ENCODE measurements at places on chromosomes 7 and 10.
A peak's percentile ranks its signal among the peaks of the same experiment; 100 is the strongest.

DNA sequence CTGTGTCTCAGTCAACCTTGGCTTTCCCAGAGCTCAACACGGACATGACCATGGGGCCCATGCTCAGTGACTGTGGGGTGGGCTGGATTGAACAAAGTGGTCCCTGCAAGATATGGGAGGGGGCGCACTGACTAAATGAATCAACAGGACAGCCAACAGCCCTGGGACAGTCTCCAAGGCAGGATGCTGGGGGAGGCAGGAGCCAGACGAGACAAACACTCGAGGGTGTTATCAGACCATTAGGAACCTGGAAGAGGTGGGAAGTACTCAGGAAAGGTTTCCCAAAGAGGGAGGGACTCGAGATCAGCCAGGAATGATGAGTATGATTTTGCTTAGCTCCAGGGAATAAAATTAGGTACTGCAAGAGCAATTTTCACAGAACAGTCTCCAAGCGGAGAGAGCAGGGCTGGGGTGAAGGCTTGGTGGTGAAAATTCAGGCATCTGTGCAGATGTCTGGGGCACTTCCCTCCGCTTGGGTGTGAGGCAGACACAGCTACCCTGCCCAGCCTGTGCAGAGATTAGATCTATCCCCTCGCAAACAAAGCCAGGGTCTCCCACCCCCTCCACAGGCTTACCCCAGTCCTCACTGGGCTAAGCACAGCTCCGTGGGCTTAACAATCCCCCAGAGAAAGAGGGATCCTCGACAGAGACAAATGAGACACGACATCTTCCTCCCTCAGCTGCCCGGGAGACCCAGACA, 261.1 kb upstream of the ZMIZ1 start:
- no peak for DNase-seq

GRCh38 chr10:17066807-17067206, 62.8 kb downstream of the CUBN start:
- no peak for DNase-seq

DNA sequence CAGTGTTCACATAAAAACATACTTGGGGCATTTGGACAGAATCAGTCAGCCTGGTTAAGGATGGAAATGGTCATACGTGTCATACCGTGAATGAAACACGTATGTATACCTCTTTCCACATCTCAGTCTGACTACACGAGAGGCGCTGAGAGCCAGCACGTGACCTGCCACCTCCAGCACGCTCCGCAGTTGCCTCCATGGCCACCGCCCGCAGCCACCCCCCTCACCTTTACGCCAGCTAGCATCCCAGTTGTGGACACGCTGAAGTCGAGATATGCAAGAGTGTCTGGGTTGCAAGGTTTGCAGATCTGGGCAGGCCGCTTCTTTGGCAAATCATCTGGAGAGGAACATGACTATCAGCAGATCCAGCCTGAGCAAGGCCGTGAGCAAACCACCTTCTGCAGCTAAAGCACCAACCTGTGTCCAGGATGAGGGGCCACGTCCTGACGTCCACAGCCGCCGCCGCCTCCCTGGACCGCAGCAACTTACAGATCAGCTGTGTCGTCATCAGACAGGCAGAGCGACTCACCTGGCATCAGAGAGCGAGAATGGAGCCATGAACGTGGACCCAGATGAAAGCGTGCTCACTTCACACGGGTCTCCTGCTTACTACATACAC, 209.4 kb downstream of the ZMYND11 start:
- DNase-seq = no peak

GRCh38 chr7:16668978-16669377, 23.0 kb downstream of the BZW2 start:
- DNase-seq = no peak

DNA sequence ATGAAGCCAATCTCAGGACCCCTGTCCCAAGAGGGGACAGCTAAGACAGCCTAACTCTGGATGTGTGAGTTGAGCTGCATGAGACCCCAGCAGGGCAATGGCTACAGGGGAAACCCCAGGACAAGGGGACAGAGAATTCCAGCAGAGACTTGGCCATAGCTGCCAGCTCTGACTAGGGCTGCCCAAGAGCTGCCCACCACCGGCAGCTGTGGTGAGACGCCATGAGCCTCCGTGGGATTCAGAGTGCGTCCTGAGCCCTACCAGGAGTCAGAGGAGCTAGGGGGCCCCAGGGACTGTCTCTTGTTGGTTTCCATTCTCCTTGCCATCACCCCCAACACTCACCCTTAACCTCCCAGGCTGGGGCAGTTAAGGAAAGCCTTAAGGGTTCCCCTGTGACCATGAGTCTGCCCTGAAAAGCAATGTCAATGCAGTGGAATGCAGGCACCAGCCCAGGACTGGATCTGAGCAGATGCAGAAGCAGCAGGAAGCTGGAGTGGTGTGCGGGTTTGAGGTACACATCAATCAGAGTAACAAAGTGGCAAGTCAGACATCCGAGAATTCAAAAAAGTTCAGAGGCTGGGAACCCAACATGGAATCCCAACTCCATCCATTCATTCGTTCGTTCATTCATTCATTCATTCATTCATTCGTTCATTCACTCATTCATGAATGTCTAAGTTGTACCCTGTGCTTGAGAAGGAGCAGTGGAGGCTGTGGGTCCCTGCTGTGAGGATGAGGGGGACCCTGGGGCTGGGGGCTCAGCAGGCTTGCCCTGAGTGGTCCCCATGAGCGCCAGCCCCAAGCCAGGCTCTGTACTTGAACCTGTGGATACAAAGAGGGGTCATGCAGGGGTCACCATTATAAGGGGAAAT, 52.9 kb downstream of the C10orf120 start:
- DNase-seq = no peak

DNA sequence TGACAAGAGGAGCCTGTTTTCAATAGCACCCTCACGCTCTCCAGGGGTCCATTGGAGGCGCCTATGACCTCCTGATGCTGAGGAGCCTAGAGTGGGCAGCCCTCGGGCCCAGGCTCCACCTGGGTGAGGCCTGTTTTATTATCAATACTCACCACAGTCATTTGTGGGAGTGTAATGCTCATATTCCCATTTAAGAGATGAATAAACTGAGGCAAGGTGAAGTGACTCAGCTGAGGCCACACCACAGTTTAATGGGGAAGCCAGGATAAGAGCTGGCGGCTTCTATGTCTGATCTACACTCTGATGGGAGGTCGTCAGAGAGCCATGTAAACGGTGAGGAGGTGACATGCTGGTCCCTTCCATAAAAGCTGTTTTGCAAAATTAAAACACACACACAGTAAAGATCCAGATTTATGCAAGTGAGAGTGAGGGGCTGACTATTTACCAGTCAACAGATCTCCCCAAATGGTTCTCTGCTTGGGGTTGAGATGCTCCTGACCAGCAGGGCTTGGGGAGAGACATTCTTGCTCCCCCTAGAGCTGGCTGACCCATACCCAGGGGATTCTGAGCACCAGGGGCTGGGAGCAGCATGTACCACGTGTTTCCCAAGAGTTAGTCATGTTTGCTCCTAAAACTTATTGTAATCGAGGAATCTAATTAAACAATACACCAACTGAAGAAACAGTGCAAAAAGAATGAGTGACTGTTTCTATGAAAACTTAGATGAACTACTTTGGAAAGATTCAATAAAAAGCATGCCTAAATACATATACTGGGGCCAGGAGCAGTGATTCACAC, 81.0 kb upstream of the INSIG1 start:
- DNase-seq = no peak

GRCh38 chr7:43105521-43106120, 6.8 kb upstream of the HECW1 start:
- peak; percentile 45 for DNase-seq

- DNase-seq = no peak
Observed at GRCh38 chr7:4957847-4958476, 1.0 kb downstream of the MMD2 start.

DNA sequence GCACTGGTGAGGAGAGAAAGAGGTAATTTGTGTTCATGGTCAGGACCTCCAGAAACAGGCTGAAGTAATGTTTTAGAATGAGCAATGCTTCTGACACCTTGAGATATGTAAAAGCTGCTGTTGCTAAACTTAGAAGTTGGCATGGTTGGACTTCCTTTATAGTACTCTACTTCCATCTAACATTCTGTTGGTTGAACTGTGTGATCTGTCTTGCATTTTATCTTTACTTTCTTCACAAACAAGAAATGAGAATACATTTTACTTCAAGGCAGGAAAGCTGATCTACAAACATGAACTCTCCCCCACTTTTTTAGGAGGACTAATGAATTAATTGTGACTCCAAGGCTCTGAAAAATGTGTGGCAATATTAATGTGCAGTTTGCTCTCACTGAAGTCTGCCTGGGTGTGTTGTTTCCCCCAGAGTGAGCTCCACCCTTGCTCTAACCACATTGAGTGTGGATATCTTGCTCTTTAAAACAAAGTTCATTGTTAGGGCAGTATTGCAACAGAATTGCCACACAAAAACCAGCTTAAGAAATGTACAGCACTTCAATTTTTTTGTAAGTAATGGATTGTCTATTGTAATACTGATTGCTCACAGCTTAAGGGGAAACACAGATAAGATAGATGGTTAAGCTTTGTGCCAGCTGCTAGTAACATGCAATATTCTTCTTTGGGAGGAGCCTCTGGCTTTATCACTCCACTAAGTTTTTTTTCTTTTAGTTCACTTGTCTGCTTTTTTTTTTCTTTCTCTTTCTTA, 69.0 kb downstream of the ADD3 start:
- no peak for DNase-seq

DNA sequence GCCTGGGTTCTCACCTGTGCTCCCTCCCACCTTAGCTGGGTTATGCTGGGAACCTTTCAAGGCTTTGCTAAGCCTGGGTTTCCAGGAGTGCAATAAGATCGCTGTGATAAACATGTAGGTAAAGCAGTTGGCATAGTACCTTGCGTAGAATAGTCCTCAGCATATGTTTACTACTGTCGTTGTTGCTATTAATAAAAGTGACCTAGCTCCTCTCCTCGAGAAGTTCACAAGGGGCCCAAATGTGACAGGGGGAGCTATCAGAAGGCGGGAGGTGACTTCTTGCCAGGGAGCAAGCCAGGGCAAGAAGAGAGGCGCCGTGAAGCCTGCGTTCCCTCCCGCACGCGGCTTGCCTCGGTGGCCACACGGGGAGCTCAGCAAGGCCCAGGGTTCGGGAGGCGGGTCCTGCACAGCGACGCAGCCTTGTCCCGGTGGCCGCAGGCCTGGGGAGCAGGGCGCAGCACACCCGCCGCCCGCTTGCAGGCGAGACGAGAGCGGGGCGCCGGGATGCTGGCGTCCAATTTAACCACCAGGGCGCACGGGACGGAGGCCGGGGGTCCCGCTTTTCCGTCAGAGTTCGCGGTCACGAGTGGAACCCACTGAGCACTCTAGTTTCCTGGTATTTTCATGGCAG, 106.2 kb downstream of the SNX10 start:
- DNase-seq = no peak

DNA sequence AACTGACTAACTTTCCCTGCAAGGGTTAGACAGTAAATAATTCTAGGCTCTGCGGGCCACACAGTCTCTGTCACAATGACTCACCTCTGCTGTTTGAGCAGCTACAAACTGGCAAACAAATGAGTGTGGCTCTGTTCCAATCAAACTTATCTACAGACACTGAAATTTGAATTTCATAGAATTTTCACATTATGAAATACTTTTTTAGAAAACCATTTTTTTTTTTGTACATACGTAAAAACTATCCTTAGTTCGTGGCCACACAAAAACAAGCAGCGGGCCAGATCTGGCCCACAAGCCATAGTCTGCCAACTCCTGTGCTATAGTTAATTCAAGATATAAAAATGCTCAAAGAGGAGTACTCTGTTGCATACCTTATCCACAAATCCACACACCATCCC, 32.6 kb downstream of the PIP4K2A start:
- DNase-seq = no peak

GRCh38 chr7:106053109-106053508, 59.0 kb downstream of the SYPL1 start:
- no peak for DNase-seq

DNA sequence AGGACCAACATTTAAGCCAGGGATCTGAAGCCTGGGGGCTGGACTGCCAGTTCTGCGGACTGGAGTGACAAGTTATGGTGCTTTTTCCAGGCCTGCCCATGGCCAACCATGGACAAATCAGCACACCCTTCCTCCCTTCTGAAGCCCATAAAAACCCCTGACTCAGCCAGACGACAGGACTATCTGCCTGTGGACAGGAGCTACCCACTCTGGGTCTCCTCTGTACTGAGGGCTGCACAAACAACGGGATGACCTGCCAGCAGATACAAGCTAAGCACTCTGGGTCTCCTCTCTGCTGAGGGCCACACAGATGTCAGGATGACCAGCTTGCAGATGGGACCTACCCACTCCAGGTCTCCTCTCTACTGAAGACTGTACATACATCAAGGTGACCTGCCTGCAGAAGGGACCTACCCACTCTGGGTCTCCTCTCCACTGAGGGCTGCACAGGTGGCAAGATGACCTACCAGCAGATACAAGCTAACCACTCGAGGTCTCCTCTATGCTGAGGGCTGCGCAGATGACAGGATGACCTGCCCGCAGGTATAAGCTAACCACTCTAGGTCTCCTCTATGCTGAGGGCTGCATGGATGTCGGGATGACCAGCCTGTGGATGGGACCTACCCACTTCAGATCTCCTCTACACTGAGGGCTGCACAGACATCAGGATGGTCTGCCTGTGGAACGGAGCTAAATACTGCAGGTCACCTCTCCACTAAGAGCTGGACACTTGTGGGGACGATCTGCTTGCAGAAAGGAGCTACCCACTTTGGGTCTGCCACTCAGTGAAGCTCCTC, 110.1 kb upstream of the GPR22 start:
- DNase-seq = no peak

GRCh38 chr10:93745408-93746065, 12.2 kb upstream of the LGI1 start:
- no peak for DNase-seq

GRCh38 chr7:20132585-20132984, 84.6 kb downstream of the MACC1 start:
- no peak for DNase-seq

- no peak for DNase-seq
Observed at GRCh38 chr7:155107126-155107525, 37.0 kb downstream of the HTR5A start.

DNA sequence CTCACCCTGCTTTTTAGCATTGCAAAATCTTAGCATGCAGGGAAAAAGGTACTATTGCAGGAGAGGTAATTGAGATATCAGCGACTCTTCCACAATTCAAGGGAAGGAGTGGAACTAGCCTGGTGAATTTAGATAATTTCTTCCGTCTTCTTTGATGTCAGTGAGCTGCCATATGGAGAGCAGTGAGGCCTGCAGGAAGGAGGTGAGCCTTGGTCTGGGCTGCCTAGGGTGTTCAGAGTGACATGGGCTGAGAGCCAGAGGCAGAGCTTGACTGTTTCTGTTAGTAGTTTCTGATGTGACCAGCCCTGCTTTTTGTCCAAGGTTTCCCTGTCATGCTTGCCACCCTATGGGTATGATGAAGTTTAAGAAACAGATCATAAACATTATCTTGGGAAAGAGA, 28.6 kb downstream of the KAT6B start:
- DNase-seq = no peak

DNA sequence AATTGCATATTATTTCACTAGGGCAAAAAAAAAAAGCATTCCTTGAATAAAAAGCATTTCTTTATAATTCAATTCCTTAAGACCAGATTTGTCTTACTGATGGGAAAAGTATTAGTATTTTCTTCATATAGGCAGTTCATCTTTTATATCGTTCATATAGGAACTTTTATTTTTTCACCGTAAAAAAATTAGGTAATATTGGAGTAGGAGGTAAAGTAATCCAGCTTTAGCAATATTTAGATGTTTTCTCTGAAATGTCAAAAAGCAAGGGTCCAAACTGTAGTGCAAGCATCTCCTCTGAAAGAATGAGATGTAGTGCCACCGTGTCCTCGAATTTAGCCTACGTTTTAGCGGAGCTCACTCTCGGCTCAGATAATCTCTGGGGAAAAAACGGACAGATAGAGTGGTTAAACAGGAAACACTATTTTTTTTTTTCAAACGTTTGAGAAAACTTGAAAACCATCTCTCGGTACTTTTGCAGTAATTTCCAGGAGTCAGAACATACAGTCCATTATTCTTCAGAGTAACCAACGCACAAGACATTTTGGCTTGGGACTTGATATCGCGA, 5.5 kb upstream of the SPAG6 start:
- no peak for DNase-seq

Measured in smooth muscle cell of the brain vasculature (primary cell).